CD8-positive, alpha-beta memory T cell (primary cell): ENCODE measurements at places on chromosomes 11 and 22. TPM values are rescaled to one million over a fixed set of nuclear protein-coding genes. Genes with fewer than 3 reads are reported as not detected.

DNA sequence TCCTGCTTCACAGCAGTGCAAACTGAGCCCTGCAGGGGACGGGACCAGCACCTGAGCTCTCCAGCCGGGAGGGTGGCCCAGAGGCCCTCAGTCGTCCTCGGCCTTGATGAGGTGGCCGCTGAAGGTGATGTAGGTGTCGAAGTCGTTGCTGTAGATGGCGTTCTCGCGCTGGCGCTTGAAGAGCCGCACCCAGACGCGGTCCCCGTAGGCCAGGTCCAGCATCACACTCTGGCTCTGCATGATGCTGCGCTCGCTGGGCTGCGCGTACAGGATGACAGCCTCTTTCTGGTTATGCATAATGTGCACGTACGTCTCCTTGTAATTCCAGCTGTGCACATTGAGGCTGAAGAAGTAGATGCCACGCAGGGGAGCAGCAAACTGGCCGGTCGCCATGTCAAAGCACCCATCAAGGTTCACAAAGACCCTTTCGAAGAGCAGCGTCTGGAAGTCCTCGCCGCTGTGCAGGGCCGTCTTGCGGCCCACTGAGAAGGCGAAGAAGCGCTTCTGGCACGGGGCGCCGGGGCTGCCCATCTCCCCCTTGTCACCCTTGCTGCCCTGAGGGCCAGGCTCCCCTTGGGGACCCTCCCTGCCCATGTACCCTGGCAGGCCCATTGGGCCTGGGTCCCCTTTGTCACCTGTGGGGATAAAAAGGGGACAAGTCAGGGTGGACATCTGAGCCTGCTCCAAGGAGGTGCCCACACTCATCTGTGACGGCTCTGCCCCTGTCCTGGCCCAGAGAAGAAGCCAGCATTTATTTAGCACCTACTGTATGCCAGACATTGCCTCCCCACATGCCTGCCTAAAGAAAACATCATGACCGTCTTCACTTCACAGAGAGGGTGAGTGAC, 5.7 kb downstream of the C1QTNF6 start:
- DNase-seq, result no peak
- H3K27ac ChIP-seq, result no peak overlapping the region
- no peaks in the 10 kb centered on the region for H3K27me3 ChIP-seq
- no peaks in the 10 kb centered on the region for H3K36me3 ChIP-seq
- no peak overlapping the region for H3K4me3 ChIP-seq

- H3K4me3 ChIP-seq, result no peak overlapping the region
- no peak for DNase-seq
- peaks cover 9% of the 10 kb centered on the region for H3K4me1 ChIP-seq
- H3K27ac ChIP-seq, result no peak overlapping the region
- H3K36me3 ChIP-seq, result no peaks in the 10 kb centered on the region
These were observed 71.1 kb upstream of the BID start for GRCh38 chr22:17845327-17845726.

- no peak for DNase-seq
- no peaks in the 10 kb centered on the region for H3K36me3 ChIP-seq
- H3K27ac ChIP-seq, result no peak overlapping the region
- H3K27me3 ChIP-seq, result no peaks in the 10 kb centered on the region
- no peaks in the 10 kb centered on the region for H3K4me1 ChIP-seq
These were observed 207.4 kb downstream of the DBX1 start for GRCh38 chr11:19952911-19953310.

DNA sequence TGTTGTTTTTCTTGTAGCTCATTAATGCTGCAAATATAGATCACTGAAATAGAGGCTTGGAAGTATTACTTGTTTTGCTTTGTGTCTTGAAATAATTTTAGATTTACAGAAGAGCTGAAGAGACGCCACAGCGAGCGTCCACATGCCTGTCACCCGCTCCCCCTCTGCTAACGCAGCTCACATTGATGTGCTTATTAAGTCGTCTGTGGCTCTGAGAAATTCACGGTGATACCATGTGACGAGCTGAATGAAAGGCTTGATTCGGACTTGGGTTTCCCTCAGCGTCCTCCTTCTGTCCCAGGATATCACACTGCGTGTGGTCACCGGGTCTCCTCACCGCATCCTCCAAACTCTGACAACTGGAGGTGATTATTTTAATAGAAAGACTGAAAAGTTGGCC, 365.4 kb downstream of the BRD1 start:
- H3K27ac ChIP-seq, result no peak overlapping the region
- DNase-seq, result no peak
- no peaks in the 10 kb centered on the region for H3K27me3 ChIP-seq
- no peaks in the 10 kb centered on the region for H3K4me1 ChIP-seq
- no peak overlapping the region for H3K4me3 ChIP-seq

- no peaks in the 10 kb centered on the region for H3K4me1 ChIP-seq
- no peaks in the 10 kb centered on the region for H3K36me3 ChIP-seq
- H3K27me3 ChIP-seq, result no peaks in the 10 kb centered on the region
- DNase-seq, result no peak
- no peak overlapping the region for H3K4me3 ChIP-seq
- H3K27ac ChIP-seq, result no peak overlapping the region
These were observed 19.9 kb downstream of the PACSIN2 start for GRCh38 chr22:42994917-42995562.

ELMOD1 gene
- not detected for total RNA-seq

TEX12 gene
- total RNA-seq, result 0.27 TPM
